ENCODE measurements at places on chromosomes 13 and 19.

DNA sequence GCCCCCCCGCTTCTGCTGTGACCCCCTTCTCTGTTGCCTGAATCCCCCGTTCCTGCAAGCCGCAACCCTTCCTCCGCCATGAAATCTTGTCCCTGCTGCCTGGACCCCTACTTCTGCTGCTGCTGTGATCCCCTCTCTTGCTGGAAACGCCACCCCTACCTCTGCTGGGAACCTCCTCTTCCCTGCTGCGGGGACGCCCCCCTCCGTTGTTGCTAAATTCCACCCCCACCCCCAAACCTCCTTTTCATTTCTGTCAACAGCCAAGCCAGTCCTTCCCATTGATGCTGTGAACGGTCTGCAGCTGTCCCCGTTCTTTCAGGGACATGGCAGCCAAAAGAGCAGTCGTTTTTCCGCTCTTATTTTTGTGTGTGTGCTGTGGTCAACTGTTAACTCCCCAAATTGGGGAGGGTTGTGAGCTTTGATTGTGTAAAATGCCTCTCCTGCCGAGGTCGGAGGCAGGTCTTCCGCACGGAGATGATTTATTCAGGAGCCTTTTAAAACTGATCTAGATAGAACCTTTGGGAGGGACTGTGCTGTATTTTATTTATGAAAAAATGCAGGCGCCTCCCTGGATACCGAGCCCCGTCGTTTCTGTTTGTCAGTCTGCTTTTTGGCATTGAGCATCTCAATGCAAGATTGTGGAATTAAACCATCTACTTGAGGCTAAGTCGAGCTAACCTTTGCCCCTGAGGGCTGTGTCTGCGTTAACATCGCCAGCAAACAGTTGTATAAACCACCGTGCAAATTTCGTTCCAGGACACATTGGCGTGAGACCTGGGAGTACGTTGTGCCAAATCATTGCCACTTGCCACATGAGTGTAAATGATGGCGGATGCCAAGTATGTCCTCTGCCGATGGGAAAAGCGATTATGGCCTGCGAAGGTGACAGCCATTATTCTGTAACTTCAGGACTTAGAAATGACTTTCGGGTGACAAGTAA, 27.9 kb upstream of the NDUFS7 start:
- no peak for DNase-seq

DNA sequence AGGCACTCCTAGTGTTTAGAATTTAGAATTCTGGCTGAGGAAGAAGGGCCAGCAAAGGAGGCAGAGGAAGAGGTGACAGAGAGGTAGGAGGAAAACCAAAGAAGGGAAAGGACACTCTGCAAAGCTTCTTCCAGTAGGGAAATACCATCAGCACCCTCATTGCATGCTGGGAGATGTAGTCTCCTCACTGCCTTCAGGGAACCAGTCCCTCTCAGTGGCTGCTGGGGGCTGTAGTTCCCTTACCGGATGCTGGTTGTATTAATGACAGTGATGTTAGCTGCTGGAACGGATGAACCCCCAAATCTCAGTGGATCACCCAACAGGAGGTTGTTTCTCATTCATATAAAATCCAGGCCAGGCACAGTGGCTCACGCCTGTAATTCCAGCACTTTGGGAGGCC, 10.1 kb downstream of the GRIN2D start:
- DNase-seq: peak; percentile 64

GRCh38 chr13:25310891-25311290, 9.5 kb downstream of the NUP58 start:
- DNase-seq: no peak

GRCh38 chr13:100510208-100510957, 78.2 kb downstream of the GGACT start:
- DNase-seq: no peak

- DNase-seq: no peak
These were observed 10.3 kb downstream of the GJA3 start for GRCh38 chr13:20150561-20150960.

GRCh38 chr19:47239610-47240296, 8.8 kb upstream of the BBC3 start:
- DNase-seq: peak; percentile 81

- no peak for DNase-seq
These were observed 62.8 kb downstream of the PEPD start for GRCh38 chr19:33458807-33459206.

- no peak for DNase-seq
These were observed 16.2 kb upstream of the MBNL2 start for GRCh38 chr13:97205982-97206381.

- DNase-seq: no peak
These were observed 8.4 kb upstream of the ZNF554 start for GRCh38 chr19:2811221-2811722.

- DNase-seq: no peak
These were observed 158.1 kb downstream of the ZNF486 start for GRCh38 chr19:20325151-20325550.

DNA sequence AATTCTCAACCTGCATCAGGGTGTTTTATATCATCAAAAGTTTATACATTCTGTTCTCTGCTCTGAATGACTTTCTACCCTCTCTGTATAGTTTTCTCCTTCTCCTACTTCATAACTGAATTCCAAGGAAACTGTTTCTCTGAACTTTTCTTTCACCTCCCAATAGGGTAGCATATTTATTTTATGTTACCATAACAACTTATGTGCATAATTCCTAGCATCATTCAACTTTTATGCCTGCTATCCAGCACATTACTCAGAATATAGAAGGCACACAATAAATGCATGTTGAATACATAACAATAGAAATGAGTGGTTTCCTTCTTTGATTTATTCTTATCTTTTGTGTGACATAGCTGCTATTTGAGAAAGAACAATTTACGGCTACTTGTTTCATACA, 2385.0 kb downstream of the PCDH9 start:
- no peak for DNase-seq

- DNase-seq: peak; percentile 23
These were observed 2.2 kb downstream of the PDE4C start for GRCh38 chr19:18223860-18224524.

DNA sequence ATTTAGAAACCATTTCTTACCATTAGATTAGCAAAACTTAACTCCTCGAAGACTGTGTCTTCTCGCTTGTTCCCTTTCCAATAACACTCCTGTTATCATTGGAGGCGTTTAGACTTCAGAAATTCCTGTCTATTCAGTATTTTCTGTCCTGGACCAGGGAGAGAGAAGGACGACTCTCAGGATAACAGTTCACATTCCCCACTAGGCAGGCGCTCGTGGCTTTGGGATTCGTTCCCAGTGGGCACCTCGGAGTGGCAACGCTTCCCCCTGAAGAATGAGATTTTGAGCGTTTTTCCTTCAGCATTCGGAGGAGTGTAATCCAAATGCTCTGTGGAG, 429 bp upstream of the ZNF225 start:
- DNase-seq: no peak

DNA sequence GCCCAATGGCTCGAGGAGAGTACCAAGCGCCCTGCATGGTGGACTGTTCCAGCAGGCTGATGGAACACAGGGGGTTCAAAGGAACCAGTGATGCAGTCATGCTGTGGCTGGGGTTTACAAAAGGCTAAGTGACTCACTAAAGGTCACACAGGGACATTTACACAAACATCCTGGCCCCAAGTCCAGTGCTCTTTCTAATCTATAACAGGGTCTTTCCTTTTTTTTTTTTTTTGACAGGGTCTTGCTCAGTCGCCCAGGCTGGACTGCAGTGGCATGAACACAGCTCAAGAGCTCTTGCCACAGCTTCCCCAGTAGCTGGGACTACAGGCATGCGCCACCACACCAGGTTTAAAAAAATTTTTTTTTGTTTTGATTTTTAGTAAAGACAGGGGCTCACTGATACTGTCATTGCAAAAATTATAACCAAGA, 2.8 kb upstream of the SLC25A15 start:
- no peak for DNase-seq

DNA sequence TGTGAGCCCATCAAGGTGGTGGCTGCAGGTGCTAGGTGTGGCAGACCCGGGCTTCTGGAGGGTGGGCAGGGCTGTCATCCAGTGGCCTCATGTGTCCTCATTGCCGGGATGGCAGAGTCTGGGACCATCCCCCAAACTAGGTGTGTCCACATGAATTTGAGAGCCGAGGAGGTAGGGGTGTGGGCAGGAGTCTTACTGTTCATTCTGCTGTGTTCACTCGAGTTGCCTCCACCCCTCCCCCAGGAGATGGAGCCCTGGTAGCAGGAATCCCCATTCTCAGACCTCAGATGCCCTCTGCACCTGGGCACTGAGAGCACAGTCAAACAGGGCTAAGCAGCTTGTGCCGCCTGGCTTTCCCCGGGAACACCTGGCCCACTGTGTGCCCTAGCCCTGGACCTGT, 22.4 kb downstream of the NAXD start:
- no peak for DNase-seq

- DNase-seq: no peak
These were observed 41.1 kb upstream of the CEACAM20 start for GRCh38 chr19:44570603-44570983.

DNA sequence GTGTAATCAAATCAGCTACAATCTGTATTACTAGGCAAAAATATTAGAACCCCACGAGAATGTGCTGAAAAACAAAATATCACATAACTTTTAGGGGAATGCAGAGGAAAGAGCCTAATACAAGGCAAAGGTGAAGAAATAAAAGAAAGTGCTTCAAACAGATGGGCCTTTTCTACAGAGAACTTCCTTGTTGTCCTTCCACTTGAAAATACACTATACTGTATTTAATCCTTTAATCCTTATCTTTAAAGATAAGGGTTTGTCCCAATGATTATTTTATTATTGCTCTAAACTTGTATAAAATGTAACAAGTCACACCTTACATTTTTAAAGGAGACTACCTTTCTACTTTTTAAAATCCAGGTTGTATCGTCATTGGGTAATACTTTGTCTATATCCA, 296.5 kb downstream of the NDFIP2 start:
- DNase-seq: no peak

DNA sequence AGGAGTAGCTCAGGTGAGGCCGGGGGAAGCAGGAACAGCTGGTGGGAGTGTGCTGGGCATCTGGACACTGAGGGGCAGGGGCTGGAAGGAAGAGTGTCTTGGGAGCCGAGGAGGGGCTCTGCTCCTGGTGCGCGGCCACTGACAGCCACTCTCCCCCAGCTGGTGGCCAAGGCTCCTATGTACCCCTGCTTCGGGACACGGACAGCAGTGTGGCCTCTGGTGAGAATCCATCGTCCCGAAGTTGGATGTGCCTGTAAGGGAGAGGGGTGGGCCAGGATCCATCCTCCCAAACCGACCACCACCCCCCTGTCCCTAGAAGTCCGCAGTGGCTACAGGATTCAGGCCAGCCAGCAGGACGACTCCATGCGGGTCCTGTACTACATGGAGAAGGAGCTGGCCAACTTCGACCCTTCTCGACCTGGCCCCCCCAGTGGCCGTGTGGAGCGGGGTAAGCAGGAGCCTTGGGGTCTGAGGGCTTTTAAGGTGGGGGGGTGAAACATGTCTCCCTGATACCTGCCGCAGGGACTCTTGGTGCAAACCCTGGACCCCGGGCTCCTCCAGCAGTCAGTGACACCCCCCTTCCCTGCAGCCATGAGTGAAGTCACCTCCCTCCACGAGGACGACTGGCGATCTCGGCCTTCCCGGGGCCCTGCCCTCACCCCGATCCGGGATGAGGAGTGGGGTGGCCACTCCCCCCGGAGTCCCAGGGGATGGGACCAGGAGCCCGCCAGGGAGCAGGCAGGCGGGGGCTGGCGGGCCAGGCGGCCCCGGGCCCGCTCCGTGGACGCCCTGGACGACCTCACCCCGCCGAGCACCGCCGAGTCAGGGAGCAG, 2.0 kb upstream of the USF2 start:
- no peak for DNase-seq

GRCh38 chr19:20662421-20663105, 1.2 kb upstream of the ZNF626 start:
- DNase-seq: no peak

All from CD4-positive, alpha-beta T cell treated with Interferon gamma for 1 hour (primary cell).